ENCODE measurements at places on chromosomes 4 and X.

DNA sequence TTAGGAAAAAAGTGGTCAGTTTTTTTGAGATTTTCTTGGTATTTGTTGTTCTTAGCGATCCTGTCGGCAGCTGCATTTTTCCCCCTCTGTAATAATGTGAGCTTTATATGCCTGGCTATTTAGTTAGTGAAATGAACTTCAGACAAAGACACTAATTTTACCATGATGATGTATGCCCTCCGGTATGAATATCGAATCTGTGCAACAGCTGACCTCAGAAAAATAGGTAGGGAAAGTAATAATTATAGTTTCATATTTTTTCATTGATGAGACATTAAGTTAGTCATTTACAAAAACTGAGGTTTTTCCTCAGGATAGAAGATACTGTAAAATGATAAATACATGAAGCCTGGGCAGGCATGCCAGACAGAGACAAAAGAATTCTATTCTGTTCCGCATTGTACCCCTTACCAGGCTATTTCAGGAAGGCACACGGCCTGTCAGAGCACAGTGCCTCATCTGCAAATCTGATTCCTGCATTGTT, 155.8 kb downstream of the SHROOM3 start:
- no peak overlapping the region for H3K4me3 ChIP-seq
- no peak for DNase-seq
- H3K27ac ChIP-seq = no peak overlapping the region
- H3K36me3 ChIP-seq = no peaks in the 10 kb centered on the region
- peaks cover 6% of the 10 kb centered on the region for H3K4me1 ChIP-seq

GRCh38 chr4:17670423-17670822, 56.0 kb downstream of the MED28 start:
- no peaks in the 10 kb centered on the region for H3K27me3 ChIP-seq
- no peaks in the 10 kb centered on the region for H3K36me3 ChIP-seq
- peak; percentile 4 for DNase-seq
- H3K4me3 ChIP-seq = no peak overlapping the region

- no peaks in the 10 kb centered on the region for H3K4me1 ChIP-seq
- DNase-seq = no peak
- H3K27ac ChIP-seq = no peak overlapping the region
- no peaks in the 10 kb centered on the region for H3K36me3 ChIP-seq
- H3K27me3 ChIP-seq = no peaks in the 10 kb centered on the region
These were observed 133.8 kb upstream of the ATP6AP2 start for GRCh38 chrX:40446921-40447320.

- H3K27me3 ChIP-seq = no peaks in the 10 kb centered on the region
- peak; percentile 85 for DNase-seq
- no peaks in the 10 kb centered on the region for H3K36me3 ChIP-seq
- H3K4me3 ChIP-seq = no peak overlapping the region
These were observed 5.9 kb downstream of the APOO start for GRCh38 chrX:23901805-23902204.

DNA sequence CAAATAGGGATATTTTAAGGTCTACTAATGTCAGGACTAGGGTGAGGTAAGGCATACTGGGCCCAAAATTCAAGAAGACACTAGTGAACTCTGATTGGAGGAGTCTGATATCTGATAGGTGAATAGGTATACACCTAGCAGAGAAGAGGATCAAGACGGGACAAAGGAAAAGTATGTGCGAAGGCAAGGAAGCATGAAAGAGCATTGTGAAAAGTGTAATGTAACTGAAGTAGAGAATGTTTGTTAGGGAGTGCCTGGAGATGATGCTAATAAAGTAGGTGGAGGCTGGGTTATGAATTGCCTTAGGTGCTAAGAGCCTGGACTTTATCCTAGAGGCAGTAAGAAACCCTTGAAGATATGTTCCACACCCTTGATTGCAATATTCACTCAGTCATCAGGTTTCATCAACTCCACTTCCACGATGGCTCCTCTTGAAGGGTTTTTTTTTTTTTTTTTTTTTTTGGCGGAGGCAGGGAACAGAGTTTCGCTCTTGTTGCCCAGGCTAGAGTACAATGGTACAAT, 49.9 kb upstream of the XIAP start:
- H3K27ac ChIP-seq = no peak overlapping the region
- H3K4me1 ChIP-seq = no peaks in the 10 kb centered on the region
- H3K36me3 ChIP-seq = no peaks in the 10 kb centered on the region
- no peaks in the 10 kb centered on the region for H3K27me3 ChIP-seq
- H3K4me3 ChIP-seq = no peak overlapping the region

GRCh38 chrX:111103246-111103645, 7.3 kb downstream of the PAK3 start:
- no peak overlapping the region for H3K27ac ChIP-seq
- no peaks in the 10 kb centered on the region for H3K4me1 ChIP-seq
- no peaks in the 10 kb centered on the region for H3K36me3 ChIP-seq
- H3K4me3 ChIP-seq = no peak overlapping the region

DNA sequence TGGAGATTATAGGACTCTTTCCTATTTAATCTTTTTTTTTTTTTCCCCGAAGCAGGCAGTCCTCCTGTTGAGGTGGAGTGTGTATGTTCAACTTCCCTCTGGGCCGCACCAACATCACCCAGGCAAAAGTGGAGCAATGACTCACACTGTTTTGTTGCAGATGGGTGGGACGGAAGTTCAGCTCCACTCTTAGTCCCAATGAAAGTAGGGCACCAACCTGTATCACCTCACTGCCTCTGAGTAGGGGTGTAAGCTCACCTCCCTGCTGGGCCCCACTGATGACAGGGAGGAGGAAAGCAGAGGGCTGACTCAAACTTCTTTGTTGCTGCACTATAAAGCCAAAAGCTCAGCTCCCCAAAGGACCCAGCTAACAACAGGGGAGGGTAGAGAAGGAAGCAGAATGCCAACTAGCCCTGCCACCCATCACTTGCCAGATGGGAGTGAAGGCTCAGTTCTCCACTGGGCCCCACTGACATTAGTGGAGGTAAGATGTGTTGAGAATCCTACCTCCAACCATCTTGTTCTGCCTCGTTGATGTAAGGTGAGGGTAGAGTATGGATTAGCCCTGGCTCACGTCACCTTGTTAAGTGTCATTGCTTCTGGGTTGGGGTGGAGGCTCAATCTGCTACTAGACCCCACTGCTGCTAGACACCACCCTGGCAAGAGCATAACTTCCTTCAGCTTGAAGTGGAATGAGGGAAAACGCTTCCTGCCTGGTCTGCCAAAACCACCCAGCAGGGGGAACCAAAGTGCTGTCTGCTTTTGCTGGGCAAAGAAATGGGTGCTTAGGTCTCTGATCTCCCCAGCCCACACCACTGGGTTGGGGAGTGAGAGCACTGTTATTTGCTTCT, 14.1 kb downstream of the RPS6KA3 start:
- no peaks in the 10 kb centered on the region for H3K4me1 ChIP-seq
- no peaks in the 10 kb centered on the region for H3K27me3 ChIP-seq
- no peaks in the 10 kb centered on the region for H3K36me3 ChIP-seq
- no peak overlapping the region for H3K27ac ChIP-seq
- no peak overlapping the region for H3K4me3 ChIP-seq

- DNase-seq = no peak
- H3K4me3 ChIP-seq = no peak overlapping the region
- no peaks in the 10 kb centered on the region for H3K4me1 ChIP-seq
- no peak overlapping the region for H3K27ac ChIP-seq
- no peaks in the 10 kb centered on the region for H3K27me3 ChIP-seq
These were observed 16.5 kb downstream of the CYBB start for GRCh38 chrX:37796310-37796709.

DNA sequence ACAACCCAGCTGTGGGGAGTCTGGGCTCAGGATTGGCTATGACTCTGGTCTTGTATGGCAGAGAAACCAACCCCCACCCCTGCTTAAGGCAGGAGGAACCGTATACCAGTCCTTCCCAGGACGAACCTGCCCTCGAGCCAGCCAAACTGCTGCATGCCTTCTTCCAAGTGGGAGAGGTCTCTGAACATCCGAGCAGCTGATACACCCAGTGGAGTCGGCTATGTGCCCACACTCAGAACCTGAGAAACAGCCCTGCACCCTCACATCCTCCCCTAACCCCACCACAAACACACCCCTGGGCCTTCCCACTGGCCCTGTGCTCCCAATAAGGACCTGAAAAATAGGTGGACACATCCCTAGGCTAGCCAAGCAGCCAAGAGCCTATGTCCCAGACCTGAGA, 21.8 kb downstream of the C4orf33 start:
- no peak for DNase-seq
- no peaks in the 10 kb centered on the region for H3K4me1 ChIP-seq
- H3K27ac ChIP-seq = no peak overlapping the region
- no peaks in the 10 kb centered on the region for H3K27me3 ChIP-seq
- H3K4me3 ChIP-seq = no peak overlapping the region
- no peaks in the 10 kb centered on the region for H3K36me3 ChIP-seq

GRCh38 chr4:110020646-110021443, 108.2 kb downstream of the EGF start:
- H3K27me3 ChIP-seq = no peaks in the 10 kb centered on the region
- no peak overlapping the region for H3K4me3 ChIP-seq
- no peak overlapping the region for H3K27ac ChIP-seq
- H3K4me1 ChIP-seq = no peaks in the 10 kb centered on the region
- no peaks in the 10 kb centered on the region for H3K36me3 ChIP-seq
- DNase-seq = no peak

DNA sequence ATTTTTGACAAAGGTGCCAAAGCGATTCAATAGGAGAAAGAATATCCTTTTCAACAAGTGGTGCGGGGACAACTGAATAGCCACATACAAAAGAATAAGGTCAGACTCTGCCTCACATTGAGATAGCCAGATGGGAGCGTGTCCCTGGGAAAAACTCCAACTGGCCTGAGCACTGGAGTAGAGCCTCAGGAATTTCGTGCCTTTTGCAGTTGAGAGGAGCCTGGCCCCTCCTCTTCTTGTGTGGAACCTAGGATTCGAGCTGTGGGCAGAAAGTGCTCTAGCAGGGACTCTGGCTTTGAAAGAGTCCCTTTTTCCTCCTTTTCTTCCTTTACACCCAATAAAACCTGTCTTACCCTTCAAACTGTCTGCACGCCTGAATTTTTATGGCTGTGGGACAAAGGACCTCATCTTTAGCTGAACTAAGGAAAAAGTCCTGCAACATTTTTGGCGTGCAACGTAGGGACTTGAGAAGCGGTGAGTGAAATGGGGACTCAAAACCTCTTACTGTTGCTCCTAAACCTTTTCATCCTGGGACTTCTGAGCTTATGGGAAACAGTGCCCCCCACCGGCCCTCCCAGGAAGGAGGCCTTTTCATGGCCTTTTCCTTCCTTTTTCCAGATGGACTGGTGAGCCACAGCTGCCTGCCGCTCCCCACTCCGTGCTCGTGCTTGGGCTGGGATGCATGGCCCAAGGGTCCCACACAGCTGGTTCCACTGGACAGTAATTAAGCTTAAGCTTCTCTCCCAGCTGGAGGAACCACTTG, 68.6 kb downstream of the BMP15 start:
- peaks cover 9% of the 10 kb centered on the region for H3K27me3 ChIP-seq
- no peak overlapping the region for H3K27ac ChIP-seq
- no peak overlapping the region for H3K4me3 ChIP-seq
- H3K36me3 ChIP-seq = no peaks in the 10 kb centered on the region

GRCh38 chr4:41384992-41385391, 128.3 kb downstream of the UCHL1 start:
- H3K36me3 ChIP-seq = no peaks in the 10 kb centered on the region
- H3K4me1 ChIP-seq = peaks cover 16% of the 10 kb centered on the region
- no peak overlapping the region for H3K27ac ChIP-seq
- H3K4me3 ChIP-seq = no peak overlapping the region
- peak; percentile 85 for DNase-seq

DNA sequence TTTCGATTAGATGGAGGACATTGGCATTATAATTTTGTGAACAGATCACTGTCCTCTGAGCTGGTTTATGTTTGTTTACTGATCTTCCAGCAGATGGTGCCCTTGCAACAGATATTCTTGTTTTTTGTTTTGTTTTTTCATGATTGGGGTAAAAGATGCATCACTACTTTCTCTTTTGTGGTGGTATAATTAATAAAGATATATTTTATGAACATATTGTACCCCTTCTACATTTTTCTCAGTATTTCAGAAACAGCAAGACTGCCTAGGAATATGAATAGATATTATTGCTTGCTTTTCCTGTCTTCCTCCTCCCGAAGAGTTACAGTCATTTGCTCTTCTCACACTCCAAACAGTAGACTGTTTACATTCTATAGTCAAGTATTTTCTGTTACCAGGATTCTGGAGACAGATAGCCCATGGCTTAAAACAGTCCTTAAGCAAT, 905.2 kb downstream of the TRAM1L1 start:
- DNase-seq = peak; percentile 42
- H3K36me3 ChIP-seq = no peaks in the 10 kb centered on the region
- H3K4me3 ChIP-seq = no peak overlapping the region
- no peak overlapping the region for H3K27ac ChIP-seq
- no peaks in the 10 kb centered on the region for H3K27me3 ChIP-seq

DNA sequence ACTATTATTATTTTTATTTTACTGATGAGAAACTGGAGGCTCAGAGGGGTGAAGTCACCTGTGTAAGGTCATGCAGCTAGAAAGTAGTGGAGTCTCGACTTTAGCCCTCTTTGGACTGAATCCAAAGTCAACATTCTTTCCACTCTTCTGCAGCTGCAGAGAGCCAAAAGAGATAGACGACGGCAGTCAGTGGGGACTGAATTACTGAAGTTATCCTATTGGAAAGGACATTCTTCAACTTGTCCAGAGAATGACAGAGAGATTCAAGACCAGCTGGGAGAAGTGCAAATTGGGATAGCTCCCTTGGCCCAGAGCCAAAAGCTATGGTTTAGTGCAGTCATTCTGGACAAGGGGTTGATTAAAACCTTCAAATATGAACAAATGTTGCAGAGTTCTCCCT, 42.5 kb downstream of the VGLL1 start:
- DNase-seq = no peak
- no peaks in the 10 kb centered on the region for H3K36me3 ChIP-seq
- H3K4me1 ChIP-seq = no peaks in the 10 kb centered on the region
- H3K4me3 ChIP-seq = no peak overlapping the region

GRCh38 chr4:109764376-109764775, 34.5 kb upstream of the PLA2G12A start:
- no peaks in the 10 kb centered on the region for H3K4me1 ChIP-seq
- no peak for DNase-seq
- no peak overlapping the region for H3K4me3 ChIP-seq

DNA sequence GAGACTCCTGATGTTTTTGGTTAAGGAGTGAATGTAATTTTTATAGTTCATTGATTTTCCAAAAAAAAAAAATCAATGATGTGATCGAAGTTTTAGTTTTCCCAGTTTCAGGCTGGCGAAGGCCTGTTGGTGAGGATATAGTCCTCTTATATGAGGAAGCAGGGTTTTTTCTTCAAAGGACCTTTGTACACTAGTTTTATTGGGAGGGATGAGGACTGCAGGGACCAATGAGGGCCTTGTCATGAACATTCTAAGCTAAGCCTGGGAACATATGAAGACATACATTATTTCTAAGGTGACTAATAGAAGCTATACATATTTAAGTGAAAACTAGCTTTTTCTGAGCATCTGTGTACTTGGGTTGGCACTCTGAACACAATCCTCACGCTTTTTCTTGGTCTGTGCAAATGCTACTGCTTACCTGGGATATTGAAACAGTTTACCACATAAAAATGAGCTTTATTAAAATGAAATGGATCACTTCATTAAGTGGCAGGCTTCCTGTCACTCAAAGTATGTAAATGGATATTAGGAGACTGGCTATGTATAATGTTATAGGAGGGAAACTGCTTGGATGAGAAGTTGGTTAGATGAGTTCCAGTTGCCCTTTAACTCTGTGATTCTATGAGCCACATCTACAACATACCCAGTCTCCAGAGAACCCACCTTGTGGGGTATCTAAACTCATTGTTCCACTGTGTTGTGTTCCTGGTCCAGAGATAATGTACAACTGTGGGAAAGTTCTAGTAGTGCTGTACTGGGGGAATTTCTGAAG, 43.5 kb downstream of the SLC4A4 start:
- no peak overlapping the region for H3K4me3 ChIP-seq
- no peaks in the 10 kb centered on the region for H3K27me3 ChIP-seq
- H3K36me3 ChIP-seq = no peaks in the 10 kb centered on the region
- no peaks in the 10 kb centered on the region for H3K4me1 ChIP-seq
- H3K27ac ChIP-seq = no peak overlapping the region
- DNase-seq = no peak
